ENCODE measurements at places on chromosomes 6 and 20. TPM values are rescaled to one million over a fixed set of nuclear protein-coding genes. Genes with fewer than 3 reads are reported as not detected.

The BHLHE23 gene
- not detected for total RNA-seq

The THEMIS gene
- 0.05 TPM for total RNA-seq

The TMEM170B gene
- 2.4 TPM for total RNA-seq

The ANKEF1 gene
- 3.0 TPM for total RNA-seq

The SIRPA gene
- total RNA-seq, result 30.8 TPM

The C20orf202 gene
- total RNA-seq, result 0.25 TPM

The MRPL18 gene
- total RNA-seq, result 51.0 TPM

GRCh38 chr20:32234135-32234808 lies 26.6 kb downstream of the POFUT1 start:
- no peak for DNase-seq

DNA sequence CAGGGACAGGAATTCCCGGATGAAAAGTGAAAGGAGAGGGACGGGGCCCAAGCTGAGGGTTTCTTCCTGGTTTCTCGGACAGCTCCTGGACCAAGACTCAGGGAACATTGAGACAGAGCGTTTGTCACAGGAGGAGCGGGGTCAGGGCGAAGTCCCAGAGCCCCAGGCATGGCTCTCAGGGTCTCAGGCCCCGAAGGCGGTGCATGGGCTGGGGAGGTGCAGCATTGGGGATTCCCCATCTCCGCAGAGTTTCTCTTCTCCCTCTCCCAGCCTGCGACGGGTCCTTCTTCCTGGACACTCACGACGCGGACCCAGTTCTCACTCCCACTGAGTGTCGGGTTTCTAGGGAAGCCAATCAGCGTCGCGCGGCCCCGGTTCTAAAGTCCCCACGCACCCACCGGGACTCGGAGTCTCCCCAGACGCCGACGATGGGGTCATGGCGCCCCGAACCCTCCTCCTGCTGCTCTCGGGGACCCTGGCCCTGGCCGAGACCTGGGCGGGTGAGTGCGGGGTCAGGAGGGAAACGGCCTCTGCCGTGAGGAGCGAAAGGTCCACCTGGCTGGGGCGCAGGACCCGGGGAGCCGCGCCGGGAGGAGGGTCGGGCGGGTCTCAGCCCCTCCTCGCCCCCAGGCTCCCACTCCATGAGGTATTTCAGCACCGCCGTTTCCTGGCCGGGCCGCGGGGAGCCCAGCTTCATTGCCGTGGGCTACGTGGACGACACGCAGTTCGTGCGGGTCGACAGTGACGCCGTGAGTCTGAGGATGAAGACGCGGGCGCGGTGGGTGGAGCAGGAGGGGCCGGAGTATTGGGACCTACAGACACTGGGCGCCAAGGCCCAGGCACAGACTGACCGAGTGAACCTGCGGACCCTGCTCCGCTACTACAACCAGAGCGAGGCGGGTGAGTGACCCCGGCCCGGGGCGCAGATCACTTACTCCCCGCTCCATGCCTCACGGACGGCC lies 54.6 kb upstream of the POLR1H start:
- peak; percentile 52 for DNase-seq

- no peak for DNase-seq
Observed at GRCh38 chr6:16547587-16547986, 213.7 kb downstream of the ATXN1 start.

DNA sequence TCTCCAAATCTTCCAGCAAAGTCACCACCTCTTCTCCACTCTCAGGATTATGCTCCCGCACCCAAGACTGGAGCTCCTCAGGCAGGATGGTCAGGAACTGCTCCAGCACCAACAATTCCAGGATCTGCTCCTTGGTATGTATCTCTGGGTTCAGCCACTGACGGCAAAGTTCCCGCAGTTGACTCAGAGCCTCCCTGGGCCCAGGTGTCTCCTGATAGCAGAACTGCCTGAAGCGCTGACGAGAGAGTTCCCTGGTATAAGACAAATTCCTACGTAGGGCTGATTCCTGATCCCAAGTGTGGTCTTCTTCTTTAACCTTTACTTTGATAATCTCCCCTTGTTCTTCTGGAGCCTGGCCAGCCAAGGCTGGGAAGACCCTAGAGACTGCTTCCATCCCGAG lies 60.6 kb downstream of the GPX5 start:
- DNase-seq, result no peak

DNA sequence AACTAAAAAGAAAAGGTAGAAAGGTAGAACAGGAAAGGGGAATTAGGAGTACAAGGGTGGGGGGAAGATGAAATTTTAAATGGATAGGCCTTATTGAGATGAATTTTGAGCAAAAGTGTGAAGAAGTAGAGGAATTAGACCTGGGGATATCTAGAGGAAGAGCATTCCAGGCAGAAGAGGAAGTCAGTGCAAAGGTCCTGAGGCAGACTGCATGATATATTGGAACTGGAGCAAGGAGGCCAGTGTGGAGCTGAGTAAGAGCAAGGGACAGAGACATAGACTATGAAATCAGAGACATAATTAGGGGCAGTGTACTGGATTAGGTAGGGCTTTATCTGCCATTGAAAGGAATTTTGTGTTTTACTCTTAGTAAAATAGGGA lies 40.4 kb downstream of the MAPK14 start:
- DNase-seq, result no peak

- DNase-seq, result no peak
Observed at GRCh38 chr20:47468290-47469050, 33.2 kb upstream of the NCOA3 start.

- no peak for DNase-seq
Observed at GRCh38 chr6:162712694-162713093, 14.9 kb downstream of the PRKN start.

DNA sequence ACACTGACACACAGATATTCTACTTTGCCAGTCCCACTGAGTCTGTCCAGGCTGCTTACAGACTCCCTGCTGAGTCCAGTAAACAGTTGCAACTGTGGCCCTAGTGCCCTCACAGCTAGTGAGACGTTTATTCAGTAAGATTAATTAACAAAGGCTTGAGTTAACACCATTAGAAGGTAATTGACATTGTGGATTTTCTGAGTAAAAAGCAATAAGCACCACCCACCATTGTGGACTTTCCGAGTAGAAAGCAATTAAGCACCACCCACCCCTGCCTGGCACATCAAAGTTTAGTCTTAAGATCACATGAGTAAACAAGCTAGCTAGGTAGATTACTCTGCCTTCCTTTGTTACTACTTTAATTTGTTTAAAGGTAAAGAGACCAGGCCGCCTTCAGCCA lies 408.6 kb upstream of the IMPG1 start:
- no peak for DNase-seq

DNA sequence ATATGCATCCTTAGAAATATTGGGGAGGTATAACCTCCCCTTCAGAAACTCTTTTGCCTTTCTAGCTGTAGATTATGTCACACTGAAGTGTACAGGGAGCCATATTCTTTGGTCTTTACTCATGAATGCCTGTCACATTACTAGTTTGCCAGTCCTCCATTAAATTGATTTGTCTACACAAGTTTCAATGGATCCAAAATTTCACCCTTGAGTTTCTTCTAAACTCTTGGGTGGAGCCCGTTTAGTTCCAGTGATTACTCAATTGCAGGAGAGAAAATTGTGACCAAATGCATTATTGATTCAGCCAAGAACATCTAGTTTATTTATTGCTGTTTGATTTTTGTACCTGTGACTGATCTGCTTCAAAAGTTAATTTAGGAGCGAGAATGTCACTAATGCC lies 60.4 kb upstream of the TFB1M start:
- DNase-seq, result no peak

DNA sequence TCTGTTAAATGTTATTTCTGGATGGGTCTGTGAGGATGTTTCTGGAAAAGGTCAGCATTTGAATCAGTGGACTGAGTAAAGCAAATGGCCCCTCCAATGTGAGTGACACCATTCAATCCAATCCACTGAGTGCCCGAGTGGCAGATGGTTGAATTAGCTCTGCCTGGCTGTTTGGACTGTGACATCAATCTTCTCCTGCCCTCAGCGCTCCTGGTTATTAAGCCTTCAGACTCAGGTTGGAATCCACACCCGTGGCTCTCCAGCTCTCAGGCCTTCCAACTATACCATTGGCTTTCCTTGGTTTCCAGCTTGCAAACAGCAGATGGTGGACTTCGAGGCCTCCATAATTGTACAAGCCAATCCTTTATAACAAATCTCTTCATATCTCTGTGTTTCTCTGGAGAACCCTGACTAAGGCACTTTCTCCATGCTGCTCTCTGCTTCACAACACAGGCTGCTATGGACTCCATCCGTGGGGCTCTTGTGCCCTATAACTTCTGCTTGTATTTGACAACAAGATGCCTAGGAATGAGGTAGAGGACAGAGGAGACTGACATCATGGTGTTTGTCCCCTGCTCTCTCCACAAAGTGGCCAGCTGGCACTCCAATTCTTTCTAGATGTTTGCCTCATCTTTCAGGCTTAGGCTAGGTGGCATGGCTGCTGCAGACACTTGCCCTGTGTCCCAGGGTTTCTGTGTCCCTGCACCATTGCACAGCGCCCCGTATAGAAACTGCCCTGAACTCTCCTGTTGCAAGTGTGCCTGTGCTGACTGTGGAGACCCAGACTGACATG lies 4.8 kb upstream of the CSTL1 start:
- no peak for DNase-seq

GRCh38 chr20:57223648-57224489 lies 42.6 kb downstream of the BMP7 start:
- DNase-seq, result no peak

DNA sequence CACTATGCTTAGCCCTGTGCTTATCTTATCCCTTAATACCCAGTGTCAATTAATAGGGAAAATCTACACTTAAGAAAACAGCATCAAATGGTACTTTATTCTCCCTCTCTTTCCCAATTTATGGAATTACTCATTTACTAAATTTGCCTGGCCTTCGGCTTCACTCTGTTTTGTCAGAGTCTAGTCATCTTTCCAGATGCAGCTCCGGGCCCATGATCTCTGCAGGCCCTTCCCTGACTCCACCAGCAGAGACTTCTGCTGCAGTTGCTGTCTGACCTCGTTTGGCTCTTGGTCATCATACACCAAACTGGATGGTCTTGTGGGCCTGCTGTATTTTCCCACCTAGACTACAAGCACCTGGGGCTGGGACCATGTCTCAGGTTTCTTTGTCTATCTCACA lies 27.4 kb downstream of the MRS2 start:
- DNase-seq, result no peak

DNA sequence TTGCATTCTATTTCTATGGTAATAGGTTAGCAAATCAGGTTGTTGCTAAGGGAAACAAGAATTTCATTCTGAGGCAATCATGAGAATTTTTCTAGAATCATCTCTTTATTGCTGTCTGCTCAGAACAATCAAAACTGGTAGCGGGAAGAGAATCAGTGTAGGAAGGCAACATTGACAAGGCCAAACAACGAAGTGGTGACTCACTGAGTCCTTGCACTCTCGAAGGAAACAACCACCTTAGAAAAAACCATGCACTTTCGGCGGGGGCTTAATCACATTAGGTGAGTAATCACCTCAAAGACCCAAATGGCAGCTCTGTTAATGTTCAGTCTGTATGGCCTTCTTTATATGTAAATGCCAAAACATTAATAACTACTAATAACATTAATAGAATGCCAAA lies 78.8 kb upstream of the MAP7 start:
- DNase-seq, result no peak

DNA sequence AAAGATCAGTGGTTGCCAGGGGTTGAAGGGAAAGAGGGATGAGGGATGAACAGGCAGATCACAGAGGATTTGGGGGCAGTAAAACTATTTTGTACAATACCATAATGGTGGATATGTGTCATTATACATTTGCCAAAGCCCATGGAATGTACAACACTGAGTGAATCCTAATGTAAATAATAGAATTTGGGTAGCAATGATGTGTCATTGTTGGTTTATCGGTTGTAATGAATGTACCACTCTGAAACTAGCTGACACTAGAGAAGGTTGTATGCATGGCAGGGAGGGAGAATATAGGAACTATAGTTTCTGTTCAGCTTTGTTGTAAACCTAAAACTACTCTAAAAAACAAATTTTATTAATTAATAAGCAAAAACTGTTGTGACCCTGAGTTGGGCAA lies 17.8 kb upstream of the ASF1A start:
- DNase-seq, result no peak

DNA sequence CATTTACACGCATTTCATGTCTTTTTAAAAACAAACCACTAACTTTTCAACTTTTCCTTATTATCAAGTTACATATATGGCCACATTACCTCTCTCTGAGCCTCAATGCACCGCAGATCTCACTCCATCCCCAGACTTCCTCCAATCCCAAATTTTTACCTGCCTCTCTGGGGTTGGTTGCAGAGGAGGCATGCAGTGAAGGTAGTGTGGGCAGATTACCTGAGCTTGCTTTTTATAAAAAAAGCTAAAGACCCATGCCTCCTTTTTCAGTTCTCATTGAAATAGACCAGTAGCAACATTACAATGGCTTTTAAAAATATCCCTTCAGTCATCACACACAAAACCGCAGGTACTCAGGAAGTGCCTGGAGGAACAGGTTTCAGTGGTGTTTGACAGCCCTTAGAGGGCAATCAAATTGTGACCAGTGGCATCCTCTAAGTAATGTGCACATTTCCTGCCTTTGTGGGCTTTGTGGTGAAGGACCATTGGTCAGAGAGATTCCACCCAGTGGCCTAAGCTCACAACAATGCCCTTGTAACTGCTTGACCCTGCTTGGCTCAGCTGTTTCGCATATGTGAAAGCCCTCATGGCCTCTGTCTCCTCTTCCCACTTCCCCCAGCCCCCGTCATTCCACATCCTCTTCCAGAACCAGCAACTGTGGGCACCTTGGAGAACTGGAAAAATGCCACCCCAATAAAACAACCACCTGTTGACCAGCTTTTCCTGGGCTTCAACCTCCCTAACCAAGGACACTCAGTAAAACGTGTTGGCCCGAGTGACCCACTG lies 30.2 kb upstream of the IL17A start:
- DNase-seq, result no peak

GRCh38 chr20:19027971-19028370 lies 184.5 kb upstream of the SLC24A3 start:
- DNase-seq, result no peak

Measured in ovary (tissue), 10 donors.